ENCODE measurements at places on chromosomes 3 and 15.

DNA sequence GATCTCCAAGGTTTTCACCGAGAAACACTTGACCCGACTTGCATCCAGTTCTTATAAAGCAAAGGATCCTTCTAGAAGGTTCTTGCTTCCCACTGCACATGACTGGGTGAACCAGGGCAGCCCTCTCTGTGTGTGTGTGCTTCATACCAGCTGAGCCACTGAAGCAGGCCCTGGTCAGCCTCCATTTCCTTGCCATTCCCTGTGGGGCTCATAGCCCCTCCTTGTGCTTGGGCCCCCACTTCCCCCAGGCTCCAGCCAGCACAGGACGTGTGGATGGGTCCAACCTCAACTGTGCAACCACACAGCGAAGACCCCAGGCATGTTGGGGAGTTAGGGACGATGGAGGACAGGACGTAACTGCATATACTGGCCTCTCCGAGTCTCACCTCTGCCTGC is 15.5 kb downstream of the KLF15 start:
- no peak for DNase-seq

DNA sequence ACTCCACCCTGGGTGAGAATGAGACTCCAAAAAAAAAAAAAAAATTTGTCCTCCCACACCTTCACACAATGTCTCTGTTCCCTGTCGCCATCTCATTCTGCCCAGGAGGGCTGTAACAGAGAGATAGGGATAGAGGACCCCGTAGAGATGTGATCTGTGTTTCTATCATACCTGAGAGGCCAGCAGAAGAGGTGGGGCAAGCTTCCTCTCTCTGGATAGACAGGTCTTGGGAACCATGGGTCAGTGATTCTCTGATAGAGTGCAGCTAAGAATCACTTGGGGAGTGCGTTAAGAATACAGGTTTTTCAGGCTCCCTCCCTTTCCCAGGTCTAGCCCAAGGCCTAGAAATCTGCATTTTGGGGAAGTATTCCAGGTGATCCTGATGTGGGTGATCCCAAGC is 8.3 kb downstream of the CA12 start:
- no peak for DNase-seq

- no peak for DNase-seq
Measured at GRCh38 chr3:8286749-8287148, 214.9 kb upstream of the LMCD1 start.

DNA sequence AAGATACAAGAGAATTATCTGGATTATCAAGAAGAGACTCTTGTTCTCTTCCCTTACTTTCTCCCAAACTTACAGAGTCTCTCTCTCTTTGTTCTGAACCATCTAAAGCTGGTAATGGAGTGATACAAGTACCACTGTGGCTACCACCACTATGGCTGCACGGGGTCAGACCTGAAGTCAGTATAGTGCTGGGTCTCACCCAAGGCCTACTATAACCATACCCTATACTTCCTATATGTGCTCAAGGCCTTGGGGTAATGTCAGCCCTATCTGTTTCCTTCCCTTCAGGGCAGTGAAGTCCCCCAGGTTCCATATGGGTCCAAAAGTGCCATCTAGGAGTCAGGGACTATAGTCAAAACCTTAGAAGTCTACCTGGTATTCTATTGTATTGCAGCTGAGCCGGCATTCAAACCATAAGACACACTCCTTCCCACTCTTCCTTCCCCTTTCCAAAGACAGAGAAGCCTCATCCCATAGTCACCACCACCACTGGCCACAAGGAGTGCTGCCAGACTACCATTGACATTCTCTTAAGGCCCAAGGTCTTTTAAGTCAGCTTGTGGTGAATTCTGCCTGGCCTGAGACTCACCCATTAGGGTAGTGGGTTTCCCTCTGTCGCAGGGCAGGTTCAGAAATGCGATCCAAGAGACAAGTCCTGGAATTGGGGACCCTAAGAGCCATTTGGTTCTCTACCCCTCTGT is 615.0 kb upstream of the NECTIN3 start:
- no peak for DNase-seq

Data from NCI-H226 (cell line).